ENCODE measurements at places on chromosomes 2 and 18.

GRCh38 chr2:240131941-240132650, 4.0 kb downstream of the COPS9 start:
- no peak for DNase-seq

DNA sequence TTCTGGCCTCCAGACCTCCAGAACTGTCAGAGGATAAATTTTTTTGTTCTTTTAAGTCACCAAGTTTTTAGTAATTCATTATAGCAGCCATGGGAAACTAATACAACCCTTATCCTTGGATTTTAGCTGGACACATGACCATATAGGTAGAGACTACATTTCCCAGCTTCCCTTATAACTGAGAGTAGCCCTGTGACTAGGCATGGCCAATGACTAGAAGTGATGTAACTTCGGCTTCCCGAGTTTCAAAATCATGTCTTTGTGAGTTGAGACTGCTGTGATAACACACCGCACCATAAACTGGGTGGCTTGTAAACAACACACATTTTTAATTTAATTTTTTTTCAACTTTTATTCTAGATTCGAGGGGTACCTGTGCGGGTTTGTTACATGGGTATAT, 134.0 kb upstream of the SERTAD2 start:
- DNase-seq = no peak

GRCh38 chr2:8455236-8456150, 226.4 kb upstream of the ID2 start:
- no peak for DNase-seq

- DNase-seq = no peak
Observed at GRCh38 chr2:70663411-70663810, 104.6 kb downstream of the ADD2 start.

DNA sequence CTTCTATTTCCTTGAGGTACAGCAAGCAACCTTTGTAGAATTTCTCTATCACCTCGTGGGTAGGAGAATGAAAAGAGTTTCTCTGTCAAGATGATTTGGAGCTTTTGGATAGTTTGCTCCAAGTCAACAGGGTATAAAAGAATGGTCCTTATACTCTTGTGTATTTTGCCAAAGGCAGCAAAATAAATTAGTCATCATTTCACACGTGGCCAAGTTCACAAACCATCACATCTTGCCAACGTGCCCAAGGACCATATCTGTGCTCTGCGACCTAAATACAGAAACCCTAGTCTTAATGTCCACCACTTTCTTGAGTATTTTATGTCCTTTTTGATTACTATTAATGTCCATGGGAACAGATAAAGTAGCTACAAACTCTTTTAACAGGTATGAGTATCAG, 262.9 kb downstream of the AFF3 start:
- DNase-seq = no peak

- DNase-seq = no peak
Observed at GRCh38 chr18:55439056-55439455, 148.9 kb downstream of the TCF4 start.

GRCh38 chr2:34004936-34005335, 405.8 kb upstream of the FAM98A start:
- DNase-seq = no peak
